ENCODE measurements at places on chromosomes 5 and 9. TPM values are rescaled to one million over a fixed set of nuclear protein-coding genes. Genes with fewer than 3 reads are reported as not detected.

GRCh38 chr9:93828331-93829097, 126.6 kb downstream of the BARX1 start:
- no peak for DNase-seq

DNA sequence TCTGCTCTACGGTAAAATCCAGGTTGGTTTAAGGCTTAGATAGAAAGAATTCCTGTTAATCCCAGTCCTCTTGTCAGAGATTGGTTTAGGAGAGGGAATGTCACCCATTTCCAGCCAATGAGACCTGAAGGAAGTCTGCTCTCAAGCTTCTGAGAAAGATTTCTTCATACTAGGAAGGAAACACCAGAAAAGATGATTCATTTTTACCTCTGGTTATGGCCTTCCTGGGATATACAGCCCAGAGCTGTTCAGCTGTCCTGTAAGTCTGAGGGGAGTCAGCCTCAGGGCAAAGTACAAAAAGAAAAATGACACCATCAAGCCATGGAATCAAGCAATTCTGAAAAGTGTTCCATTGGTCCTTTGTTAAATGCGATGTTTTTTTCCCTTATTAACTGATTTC, 18.6 kb upstream of the CFAP95 start:
- DNase-seq = no peak

DNA sequence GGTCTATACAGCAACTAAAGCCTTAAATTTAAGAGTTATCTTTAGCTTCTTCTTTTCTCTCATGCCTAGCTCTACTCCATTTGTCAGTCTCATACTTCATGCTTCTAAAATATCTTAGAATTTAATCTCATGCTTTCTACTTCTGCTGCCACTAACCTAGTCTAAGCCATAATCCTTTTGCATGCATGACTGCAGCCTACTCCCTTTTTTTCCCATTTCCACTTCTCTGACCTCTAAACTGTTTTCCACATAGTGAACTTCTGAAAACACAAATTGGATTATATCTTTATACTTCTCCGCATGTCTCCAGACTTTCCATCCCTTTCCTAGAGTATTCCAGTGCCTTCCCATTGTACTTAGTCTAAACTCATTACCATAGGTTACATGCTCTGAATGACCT, 193.0 kb downstream of the XRCC4 start:
- no peak for DNase-seq

- DNase-seq = no peak
Observed at GRCh38 chr5:62621280-62621679, 42.7 kb downstream of the LRRC70 start.

GRCh38 chr5:55959208-55959607, 35.6 kb downstream of the IL6ST start:
- DNase-seq = no peak

DNA sequence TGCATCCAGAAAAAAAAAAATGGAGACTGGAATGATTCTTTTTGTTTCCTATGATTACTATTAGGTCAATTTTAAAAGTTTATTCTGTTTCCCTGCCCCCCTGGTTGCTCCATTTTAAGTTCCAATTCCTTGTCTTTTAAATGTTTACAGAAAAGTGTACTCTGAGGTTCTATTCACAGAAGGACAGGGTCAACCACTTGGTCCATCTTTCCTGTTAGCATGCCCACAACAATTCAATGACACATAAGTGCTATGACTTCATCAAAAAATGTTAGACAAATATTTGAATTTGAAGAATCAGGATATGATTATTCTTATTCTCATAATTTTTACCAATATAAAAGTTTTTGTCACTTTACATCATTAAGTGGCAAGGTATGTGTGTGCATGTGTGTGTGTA, 123.7 kb downstream of the PDE4D start:
- no peak for DNase-seq

DNA sequence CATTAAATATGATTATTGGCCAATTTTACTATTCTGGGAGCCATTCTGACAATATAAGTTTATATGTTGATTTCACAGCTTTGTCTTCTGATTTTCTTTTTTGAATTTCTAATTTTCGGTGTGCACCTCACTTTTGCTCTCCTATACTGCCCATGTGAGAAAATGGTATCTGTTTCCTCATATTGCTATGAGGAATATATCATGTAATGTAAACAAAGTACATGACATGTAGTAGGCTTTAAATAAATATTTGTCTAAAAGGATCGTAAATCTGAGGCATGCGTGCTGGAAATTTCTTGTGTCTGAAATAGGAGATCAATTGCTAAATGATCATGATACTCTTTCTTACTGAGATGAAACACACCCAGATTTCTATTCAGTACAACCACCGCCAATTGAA, 119.9 kb downstream of the ZDHHC21 start:
- DNase-seq = no peak

GRCh38 chr5:19777363-19777762, 210.6 kb downstream of the CDH18 start:
- no peak for DNase-seq

DNA sequence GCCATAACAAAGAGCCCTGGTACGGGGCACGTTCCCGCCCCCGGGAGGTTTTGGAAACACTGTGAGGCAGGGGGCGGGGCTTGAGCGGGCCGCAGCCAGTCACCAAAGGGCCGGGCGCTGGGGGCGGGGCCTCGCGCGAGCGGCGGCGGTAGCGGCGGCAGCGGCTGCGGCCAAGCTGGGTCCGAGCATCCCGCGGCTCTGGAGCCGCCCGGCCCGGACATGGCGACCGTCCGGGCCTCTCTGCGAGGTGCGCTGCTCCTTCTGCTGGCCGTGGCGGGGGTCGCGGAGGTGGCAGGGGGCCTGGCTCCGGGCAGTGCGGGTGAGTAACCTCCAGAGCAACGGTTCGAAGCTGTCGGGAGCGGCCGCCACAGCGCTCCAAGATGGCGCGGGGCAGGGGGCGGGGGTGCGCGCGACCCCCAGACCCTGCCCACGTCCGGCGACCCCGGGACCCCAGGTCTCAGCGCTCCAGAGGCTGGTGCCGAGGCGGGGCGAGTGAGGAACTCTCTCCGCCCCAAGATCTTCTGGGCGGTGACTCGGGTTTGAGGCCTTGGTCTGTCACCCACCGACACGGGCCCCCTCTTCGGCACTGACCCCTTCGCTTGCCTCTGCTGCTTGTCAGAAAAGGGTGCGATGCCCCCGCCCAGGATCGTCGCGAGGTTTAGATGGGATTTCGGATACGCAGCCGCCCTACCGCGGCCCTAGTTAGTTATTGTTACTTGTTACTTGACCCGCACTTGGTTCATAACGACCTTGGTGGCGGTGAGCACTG, at the start of gene RECK:
RECK (plus strand) TSS at position 134 of the 769 bp plus-strand sequence; CDS start at position 220, 86 bp downstream.
- DNase-seq = peak; percentile 39

The BTNL3 gene
- not detected for total RNA-seq

The PLCXD3 gene
- total RNA-seq = not detected
